ENCODE measurements at places on chromosomes 5 and 9.

DNA sequence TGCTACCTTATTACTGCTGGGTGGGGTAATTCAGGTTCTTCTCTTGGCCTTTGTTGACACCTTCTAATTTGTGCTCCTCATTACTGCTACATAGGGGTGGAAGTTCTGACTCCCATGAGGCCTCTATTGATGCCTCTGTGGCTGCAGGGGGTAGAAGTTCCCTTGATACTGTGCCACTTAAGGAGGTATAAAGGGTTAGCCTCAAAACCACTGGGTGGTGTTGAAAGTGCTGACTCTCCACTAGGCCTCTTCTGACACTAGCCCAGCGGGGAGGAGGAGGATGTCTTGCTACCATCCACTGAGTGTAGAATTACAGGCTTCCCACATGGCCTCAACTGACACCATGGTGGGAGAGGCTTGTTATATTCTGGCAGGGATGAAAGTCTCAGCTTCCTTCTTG is 36.7 kb upstream of the CCDC112 start:
- DNase-seq: no peak

- DNase-seq: no peak
These were observed 439.5 kb upstream of the CD180 start for GRCh38 chr5:67636091-67636490.

DNA sequence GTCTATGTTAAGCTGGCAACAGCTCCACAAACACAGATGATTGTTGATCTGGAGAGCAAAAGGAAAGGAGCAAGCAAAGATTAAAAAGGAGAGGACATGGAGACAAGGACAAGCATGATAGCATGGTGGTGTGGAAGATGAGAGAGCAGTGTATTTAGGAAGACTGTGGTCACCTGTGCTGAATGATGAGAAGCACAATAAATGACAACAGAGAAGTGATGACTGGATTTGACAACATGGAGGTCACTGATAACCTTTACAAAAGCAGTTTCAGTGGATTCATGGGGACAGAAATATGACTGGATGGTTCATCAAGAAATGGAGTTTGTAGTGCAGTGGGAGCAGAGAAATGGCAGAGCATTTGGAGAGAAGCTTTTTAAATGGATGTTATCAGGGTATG is 20.2 kb downstream of the TTC33 start:
- no peak for DNase-seq

GRCh38 chr9:128389395-128390149 is 18.4 kb downstream of the URM1 start:
- DNase-seq: no peak

DNA sequence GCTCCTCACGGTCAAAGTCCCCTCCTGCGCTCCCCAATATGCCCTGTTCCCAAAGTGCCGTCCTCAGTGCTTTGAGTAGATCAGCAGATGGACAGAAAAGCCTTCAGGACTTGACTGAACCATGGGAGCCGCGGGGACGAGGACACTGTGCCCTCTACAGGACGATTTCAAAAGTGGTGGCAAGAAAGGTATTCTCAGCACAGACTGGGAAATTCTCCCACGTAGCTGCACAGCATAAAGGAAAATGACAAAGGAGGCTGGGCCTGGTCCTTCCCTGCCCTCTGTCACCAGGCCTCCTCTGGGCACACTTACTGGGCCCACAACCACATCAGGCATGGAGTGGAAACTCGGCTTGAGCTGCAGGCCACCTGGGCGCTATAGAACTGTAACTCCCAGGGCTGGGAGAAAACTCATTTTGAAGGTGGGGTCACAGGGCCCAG is 16.7 kb upstream of the MTMR12 start:
- peak; percentile 77 for DNase-seq

DNA sequence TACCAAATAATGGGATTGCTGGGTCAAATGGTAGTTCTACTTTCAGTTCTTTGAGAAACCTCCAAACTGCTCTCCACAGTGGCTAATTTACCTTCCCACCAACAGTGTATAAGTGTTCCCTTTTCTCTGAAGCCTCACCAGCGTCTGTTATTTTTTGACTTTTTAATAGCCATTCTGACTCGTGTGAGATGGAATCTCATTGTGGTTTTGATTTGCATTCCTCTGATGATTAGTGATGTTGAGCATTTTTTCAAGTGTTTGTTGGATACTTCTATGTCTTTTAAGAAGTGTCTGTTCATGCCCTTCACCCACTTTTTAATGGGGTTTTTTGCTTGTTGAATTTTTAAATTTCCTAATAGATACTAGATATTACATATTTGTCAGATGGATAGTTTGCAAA is 28.4 kb upstream of the SUSD1 start:
- no peak for DNase-seq

DNA sequence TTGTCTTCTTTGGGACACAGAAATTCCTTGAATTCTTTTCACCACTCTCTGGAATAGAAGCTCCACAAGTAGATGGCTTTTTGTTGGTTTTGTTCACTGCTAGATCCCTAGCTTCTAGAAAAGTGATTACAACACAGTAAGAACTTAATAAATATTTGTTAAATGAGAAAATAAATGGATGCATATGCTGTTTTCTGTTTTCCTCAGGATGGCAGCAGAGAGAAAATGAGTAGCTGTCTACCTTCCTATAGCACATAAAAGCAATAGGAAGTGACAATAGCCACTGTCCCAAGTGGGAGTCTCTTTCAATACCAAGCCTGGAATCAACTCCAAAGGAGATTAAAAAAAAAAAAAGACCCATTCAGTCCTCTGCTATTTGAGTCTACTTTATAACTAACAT is 100.6 kb upstream of the NREP start:
- DNase-seq: no peak

DNA sequence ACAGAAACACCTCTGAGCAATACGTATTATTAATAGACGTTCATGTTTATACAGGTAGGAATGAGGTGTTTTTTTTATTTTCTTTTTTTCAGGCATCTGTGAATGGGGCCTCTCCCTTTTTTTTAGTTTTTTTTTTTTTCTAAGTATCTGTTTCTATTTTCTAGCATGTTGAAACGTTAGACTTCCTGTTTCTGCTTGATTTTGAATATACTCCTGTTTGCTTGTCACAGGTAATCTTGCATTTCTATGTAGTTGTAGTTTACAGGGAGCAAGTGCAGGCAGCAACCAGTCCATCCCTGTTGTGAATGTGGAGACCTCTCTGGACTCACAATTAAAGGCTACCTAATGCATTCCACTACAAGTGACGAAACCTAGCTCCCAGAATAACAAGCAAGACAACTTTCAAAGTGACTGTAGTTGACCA is 22.8 kb upstream of the TNFAIP8 start:
- no peak for DNase-seq

GRCh38 chr9:115590011-115590410 is 472.1 kb upstream of the TNC start:
- no peak for DNase-seq

DNA sequence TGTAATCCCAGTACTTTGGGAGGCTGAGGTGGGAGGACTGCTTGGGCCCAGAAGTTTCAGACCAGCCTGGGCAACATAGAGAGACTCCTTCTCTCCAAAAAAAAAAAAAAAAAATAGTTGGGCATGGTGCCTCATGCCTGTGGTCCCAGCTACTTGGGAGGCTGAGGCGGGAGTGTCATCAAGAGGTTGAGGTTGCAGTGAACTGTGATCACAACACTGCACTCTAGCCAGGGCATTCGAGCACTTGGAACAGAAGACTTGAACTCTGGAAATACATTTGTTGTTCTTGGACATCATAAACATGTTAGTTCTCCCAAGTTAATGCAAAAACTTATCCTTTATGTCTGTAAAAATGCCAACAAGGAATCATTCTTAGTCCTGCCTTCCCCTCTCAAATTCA is 29.6 kb downstream of the EHMT1 start:
- DNase-seq: no peak

DNA sequence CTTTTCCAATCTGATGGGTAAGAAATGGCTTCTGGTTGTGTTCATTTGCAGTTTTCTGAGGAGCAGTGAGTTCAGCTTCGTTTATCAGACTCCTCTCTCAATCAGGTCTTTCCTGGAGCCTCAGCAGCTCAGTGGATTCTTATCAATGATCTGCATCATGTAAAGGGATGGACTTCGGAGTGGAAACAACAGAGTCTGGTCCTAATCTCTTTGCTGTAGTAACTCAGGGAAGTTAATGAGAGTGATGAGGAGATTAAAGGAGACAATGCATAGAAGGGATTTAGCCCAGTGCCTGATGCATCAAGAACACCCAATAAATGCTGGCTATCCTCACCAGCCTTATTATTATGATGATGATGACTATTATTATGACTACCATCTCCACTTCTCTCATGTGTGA is 47.2 kb downstream of the SMIM23 start:
- no peak for DNase-seq

DNA sequence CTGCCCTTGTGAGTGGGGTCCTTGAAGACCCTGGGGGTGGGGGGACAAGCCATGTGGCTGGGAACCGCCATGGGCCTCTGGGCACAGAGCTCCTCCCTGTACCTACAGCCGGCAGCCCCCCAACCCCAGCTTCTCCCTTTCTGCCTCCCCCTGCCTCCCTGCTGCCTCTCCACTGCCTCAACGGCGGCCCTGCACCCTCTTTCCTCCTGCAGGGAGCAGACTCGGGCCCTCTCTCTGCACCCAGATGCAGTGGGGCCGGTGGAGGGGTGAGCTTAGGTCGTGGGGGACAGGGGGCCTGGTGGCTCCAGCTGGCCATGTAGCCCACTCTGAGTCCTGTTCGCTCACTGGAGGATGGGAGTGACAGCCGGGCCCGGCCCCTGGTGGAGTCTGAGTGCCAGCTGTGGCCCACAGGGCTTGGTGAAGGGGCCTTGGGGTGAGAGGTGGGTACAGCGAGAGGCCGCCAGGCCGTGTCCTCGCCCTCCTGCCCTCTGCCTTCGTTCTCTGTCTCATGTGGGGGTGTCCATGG is 139.3 kb upstream of the COL5A1 start:
- DNase-seq: no peak

DNA sequence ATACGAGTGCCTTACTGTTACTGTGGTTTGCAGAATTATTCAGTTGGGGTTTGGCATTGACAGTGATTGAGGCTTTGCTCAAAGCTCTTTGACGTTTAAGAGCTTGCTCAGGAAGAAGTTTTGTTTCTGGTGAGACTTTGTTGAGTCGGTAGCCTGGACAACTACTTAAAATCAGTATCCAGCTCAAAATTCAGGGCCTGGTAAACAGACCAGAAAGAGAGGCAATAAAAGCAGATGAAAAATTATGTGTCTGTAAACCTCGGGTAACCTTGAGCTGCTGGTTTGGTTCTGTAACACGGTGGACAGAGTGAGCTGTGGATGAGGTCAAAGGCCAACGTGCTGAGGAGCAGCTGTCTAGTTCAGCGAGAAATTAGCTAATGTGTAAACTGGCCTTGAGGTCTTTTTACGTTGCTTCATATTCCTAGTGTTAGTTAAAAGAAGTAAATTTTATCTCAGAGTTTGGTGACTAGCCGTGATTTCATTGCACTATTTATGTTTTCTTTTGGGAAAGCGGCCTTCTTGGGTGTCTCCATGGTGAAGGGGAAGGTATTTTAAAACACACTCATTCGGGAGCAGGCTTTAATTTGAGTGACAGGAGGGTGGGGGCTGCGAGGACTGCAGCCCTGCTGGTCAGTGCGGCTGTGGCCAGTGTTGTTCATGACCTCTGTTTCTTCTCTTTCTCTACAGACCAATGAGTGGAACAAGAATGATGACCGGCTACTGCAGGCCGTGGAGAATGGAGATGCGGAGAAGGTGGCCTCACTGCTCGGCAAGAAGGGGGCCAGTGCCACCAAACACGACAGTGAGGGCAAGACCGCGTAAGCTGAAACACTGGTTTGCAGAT is 82.0 kb upstream of the TTC23L start:
- no peak for DNase-seq

DNA sequence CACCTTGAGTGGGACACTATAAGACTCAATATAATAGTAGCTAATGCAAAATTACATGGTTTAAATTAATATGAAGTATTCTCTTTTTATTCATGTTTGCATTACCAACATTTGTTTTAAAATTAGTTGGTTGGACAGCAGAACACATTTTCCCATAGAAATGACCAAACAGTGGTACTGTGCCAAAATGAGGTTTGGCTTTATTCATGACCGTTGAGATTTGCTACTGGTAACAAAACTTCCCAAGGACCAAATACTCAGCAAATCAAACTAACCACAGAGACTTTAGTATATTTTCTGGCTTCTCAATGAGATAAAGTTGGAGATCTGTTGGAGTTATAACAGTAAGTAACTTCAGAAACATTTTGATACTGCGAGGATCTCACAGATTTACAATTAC is 637.8 kb upstream of the MEF2C start:
- no peak for DNase-seq

GRCh38 chr5:171390883-171391677 is 3.4 kb downstream of the NPM1 start:
- DNase-seq: no peak

GRCh38 chr9:87324613-87325194 is 173.0 kb upstream of the DAPK1 start:
- DNase-seq: peak; percentile 10

GRCh38 chr9:120538339-120538738 is 41.6 kb downstream of the CDK5RAP2 start:
- DNase-seq: no peak

DNA sequence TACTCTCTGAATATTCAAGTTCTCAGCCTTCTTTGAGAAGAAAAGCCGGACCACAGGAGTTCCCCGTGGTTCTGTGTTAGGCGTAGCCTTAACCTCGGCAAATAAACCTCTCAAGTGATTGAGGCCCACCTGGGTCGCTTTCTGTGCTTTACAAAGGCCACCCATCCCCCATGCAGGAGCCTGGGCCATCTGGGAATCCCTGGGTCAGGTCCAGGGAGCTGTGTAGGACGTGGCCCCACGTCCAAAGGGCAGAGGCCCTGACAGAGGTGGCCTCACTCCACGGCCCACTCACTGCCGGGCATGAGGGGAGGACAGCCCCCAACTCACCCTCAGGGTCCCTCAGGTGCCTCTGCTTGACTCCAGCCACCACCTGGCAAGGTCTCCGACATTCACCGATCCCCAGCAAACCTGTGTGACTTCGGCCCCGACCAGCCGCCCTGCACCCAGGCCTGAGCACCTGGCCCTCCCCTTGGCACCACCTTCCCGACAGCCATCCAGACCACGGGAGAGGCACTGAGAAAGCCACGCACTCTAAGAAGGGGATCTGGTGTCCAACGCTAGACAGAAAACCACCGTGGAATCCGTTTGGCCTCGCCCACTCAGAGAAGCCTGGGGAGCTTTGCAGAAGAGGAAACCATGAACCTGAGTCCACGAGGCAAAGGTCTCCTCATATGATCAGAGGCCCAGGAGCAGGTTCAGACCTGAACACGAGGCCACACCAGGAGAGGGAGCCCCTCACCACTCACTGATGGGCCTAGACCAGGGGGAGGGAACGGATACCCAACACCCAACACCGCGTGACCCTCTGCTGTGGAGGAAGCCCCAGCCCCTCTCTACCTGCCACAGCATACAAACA is 4.5 kb downstream of the SLC12A7 start:
- DNase-seq: no peak

Data from NCI-H526 treated with DMSO at 0.1 percent for 48 hours (cell line).